Endothelial cell (in vitro differentiated cells): ENCODE measurements at places on chromosomes 16 and 17.

DNA sequence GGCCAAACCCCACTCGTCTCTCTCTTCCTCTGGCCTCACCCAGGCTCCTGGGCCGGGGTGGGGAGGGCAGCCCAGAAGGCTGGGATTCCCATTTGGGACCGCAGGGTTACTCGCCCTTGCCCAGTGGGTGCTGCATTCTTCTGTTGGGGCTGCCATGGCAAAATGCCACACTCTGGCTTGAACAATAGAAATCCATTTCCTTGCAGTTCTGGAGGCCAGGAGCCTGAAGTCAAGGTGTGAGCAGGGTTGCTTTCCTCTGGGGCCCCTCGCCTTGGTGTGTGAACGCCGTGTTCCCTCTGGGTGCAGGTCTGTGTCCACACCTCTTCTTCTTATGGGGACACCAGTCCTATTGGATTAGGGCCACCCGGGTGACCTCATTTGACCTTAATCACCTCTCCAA lies 105.8 kb upstream of the GSE1 start:
- peaks cover 9% of the 10 kb centered on the region for H3K27me3 ChIP-seq
- no peak overlapping the region for H3K4me3 ChIP-seq

DNA sequence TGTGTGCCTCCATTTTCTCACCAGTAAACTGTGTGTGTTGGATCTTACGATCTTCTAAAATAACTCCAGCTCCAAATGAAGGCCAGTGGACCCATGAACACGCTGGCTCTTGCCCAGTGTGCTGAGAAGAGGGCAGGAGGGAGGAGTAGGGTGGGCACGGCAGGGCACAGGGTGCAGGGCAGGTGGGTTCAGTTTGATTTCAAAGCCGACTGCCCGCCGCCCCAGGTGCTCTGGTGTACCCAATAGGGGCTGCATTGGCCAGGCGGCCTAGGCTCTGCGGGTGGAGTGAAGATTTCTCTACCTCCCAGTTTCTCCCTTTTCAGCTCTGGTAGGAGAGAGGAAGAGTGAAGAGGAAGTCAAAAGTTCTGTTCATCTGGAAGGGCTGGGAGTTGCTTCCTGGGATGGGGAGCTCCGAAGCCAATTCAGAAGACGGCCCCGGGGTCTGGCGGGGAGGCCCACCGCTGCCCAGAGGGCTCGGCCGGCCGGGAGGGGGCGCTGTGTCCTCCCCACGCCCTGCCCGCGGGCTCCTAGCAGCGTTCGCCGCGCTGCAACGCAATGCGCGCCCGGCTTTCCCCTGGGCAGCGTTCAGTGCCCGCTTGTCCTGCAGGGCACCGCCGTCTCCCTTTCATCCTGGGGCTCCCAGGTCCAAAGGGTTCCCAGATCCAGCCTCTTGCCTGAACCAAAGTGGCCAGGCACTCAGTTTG lies 1.1 kb upstream of the CRHR1 start:
- peaks cover 7% of the 10 kb centered on the region for H3K27me3 ChIP-seq
- H3K27ac ChIP-seq = no peak overlapping the region
- H3K4me1 ChIP-seq = peaks cover 2% of the 10 kb centered on the region
- DNase-seq = peak; percentile 83
- H3K36me3 ChIP-seq = no peaks in the 10 kb centered on the region
- no peak overlapping the region for H3K4me3 ChIP-seq

DNA sequence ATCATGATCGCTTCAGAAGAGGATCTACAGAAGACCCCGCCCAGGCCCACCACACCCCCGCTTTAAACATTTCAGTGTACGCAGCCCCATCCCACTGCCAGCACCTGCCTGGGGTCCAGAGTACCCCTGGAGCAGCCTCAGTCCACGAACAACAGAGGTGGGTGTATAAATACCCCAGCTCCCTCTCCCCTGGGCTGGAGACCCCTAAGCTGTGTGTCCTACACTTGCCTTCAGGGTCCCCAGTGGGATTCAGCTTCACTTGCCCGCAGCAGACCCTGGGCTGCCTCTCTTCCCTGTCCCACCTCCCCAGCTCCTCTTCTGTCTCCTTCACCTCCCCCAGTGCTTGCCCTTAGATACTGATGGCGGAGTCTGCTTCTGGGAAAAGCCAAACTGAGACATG lies 105.7 kb downstream of the RBFOX3 start:
- H3K27me3 ChIP-seq = peaks cover 8% of the 10 kb centered on the region
- no peak overlapping the region for H3K4me3 ChIP-seq
- H3K36me3 ChIP-seq = peaks cover 13% of the 10 kb centered on the region
- H3K4me1 ChIP-seq = peaks cover 11% of the 10 kb centered on the region
- no peak overlapping the region for H3K27ac ChIP-seq
- no peak for DNase-seq

DNA sequence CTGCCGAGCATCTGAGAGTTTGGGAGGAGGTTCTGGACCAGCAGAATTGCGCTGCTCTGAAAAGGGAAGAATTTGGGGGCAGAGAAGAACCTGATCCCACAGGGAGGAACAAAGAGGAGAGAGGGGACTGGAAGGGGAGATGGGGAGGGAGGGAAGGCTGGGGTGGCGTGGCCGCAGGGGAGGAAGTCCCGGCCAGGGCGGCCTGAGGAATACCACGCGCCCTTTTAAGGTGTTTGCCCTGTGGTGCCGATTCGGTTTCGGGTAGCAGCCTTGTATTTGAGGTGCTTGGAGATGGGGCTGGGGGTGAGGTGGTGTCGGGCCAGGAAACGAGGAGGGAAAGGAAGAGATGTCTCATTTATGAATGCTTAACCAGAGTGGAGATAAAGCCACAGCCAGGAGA lies 51.3 kb downstream of the AKAP1 start:
- peaks cover 27% of the 10 kb centered on the region for H3K4me1 ChIP-seq
- H3K27me3 ChIP-seq = no peaks in the 10 kb centered on the region
- no peak for DNase-seq
- H3K4me3 ChIP-seq = no peak overlapping the region
- no peak overlapping the region for H3K27ac ChIP-seq

GRCh38 chr17:18156976-18157280 lies 26.7 kb upstream of the ALKBH5 start:
- peaks cover 23% of the 10 kb centered on the region for H3K4me1 ChIP-seq
- H3K36me3 ChIP-seq = peaks cover 7% of the 10 kb centered on the region
- H3K4me3 ChIP-seq = no peak overlapping the region
- no peak for DNase-seq
- peaks cover 8% of the 10 kb centered on the region for H3K27me3 ChIP-seq
- no peak overlapping the region for H3K27ac ChIP-seq

DNA sequence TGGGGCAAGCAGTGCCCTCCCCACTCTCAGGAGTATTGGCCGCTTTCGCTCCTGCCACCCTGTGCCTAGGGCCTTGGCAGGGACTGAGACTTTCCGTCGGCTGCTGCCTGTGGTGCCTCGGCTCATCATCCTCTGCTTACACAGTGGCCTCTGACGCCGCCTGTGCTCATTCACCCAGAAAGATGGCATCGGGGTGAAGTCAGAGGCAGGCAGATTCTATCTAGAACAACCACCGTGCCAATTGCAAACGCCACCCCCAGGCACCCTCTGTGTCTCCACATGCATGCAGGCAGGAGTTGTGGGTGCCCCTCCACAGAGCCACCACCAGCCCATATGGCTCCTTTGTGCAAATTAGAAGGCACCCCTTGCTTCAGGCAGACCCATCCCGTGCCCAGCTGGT lies 154.2 kb upstream of the GSE1 start:
- H3K27me3 ChIP-seq = peaks cover 16% of the 10 kb centered on the region
- H3K36me3 ChIP-seq = no peaks in the 10 kb centered on the region
- H3K4me3 ChIP-seq = no peak overlapping the region
- DNase-seq = no peak
- no peak overlapping the region for H3K27ac ChIP-seq
- peaks cover 11% of the 10 kb centered on the region for H3K4me1 ChIP-seq

DNA sequence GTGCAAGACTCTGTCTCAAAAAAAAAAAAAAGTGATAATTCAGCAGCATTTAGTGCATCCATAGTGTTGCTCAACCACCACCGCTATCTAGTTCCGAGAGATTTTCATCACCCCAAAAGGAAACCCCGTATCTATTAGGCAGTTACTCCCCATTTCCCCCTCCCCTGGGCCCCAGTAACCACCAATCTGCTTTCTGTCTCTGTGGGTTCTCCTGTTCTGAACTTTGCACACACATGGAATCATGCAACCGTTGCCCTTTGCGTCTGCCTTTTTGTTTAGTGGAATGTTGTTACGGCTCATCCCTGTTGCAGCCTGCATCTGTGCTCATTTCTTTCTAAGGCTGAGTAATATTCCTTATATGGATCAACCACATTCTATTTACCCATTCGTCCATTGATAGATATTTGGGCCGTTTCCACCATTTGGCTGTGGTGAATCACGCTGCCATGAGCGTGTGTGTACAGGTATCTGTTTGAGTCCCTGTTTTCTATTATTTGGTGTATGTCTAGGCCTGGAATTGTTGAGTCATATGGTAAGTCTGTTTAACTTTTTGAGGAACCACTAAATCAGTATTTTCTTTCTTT lies 8.7 kb upstream of the SYNGR2 start:
- peaks cover 6% of the 10 kb centered on the region for H3K27me3 ChIP-seq
- peaks cover 7% of the 10 kb centered on the region for H3K4me1 ChIP-seq
- DNase-seq = no peak
- H3K4me3 ChIP-seq = no peak overlapping the region
- H3K27ac ChIP-seq = no peak overlapping the region

DNA sequence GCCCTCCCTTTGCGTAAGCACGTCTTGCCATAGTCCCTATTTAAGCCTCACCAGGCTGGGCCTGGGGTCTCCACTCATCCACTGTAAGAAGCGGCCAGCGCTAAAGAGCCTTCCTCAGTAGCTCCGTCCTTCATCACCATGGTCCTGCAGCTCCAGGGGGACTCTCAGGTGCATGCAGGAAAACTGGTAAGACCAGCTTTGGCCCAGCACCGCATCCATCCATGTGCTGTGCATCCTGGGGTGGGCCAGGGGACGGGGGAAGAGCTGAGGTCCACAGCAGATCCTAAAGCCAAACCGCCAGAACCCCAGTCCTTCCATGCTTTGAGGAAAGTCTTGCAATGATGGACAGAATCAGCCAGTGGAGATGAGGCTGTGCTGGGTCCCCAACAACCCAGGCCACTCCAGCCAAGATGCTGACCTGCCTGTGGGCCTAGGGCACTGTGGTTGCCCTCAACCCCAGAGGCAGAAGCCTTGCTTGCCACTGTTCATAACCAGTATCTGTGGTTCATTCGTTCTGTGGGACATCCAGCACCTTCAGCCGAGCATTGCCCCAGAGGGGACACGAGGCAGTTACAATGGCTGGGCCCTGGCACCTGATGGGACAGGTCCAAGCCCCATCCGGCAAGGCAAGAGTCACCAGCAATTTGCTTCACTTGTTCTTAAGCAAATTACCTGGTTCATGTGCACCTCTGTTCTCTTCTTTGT lies 44.4 kb downstream of the RBFOX3 start:
- H3K4me3 ChIP-seq = no peak overlapping the region
- no peaks in the 10 kb centered on the region for H3K27me3 ChIP-seq
- no peak for DNase-seq
- no peak overlapping the region for H3K27ac ChIP-seq
- peaks cover 7% of the 10 kb centered on the region for H3K4me1 ChIP-seq

- H3K27me3 ChIP-seq = no peaks in the 10 kb centered on the region
- H3K36me3 ChIP-seq = peaks cover 14% of the 10 kb centered on the region
- peaks cover 14% of the 10 kb centered on the region for H3K4me1 ChIP-seq
- DNase-seq = no peak
- H3K4me3 ChIP-seq = no peak overlapping the region
Observed at GRCh38 chr17:36016555-36016954, 1.2 kb downstream of the CCL23 start.

GRCh38 chr16:19071811-19072777 lies 4.7 kb downstream of the COQ7 start:
- peak; percentile 76 for DNase-seq
- peaks cover 5% of the 10 kb centered on the region for H3K36me3 ChIP-seq
- no peak overlapping the region for H3K4me3 ChIP-seq
- H3K27me3 ChIP-seq = no peaks in the 10 kb centered on the region

- no peak overlapping the region for H3K4me3 ChIP-seq
- H3K36me3 ChIP-seq = no peaks in the 10 kb centered on the region
- DNase-seq = no peak
- no peak overlapping the region for H3K27ac ChIP-seq
- H3K27me3 ChIP-seq = peaks cover 1% of the 10 kb centered on the region
- no peaks in the 10 kb centered on the region for H3K4me1 ChIP-seq
Observed at GRCh38 chr16:13012601-13013000, 111.2 kb downstream of the SHISA9 start.

- no peak for DNase-seq
- peaks cover 8% of the 10 kb centered on the region for H3K4me1 ChIP-seq
- no peaks in the 10 kb centered on the region for H3K27me3 ChIP-seq
- H3K27ac ChIP-seq = no peak overlapping the region
Observed at GRCh38 chr17:20241855-20242254, 225.5 kb downstream of the LGALS9B start.

DNA sequence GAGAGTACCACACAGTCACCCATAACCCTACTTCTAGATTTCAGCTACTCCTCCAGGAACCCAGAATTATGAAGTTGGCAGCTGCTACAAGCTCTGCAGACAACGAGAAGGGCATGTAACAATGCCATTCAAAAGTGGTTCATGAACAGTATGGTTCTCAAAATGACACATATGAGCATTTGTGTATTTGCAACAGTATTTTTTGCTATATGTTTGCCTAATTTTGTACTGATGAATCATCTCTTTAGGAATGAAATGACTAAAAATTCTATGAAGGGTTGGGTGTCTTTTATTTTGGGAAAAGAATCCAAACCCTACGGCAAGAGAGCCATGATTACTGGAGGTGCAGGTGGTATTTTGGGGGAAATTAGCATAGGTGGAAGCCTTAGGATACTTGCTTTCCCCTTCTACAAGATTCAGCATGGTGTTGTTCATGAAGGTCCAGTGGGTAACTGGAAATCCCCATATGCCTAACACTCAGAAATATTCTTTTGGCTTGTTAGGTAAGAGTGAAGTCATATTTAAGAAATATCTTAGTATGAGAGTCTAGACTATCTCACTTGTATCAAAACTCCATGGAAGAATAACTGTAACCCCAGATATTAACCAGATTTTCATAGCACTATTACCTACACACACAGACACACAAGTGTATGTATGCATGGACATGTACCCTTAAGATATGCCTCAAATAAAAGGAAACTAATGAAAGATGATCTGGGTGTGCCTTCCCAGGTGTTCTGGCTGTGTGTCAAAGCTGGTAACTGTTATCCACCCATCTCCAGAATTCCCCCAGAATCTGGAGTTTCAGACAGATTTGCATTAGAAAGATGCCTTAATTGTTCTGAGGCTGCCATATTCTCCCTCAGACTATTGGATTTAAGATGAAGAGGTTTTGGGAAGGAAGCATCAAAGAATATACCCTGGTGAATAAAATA lies 688.2 kb upstream of the SOX9 start:
- no peak for DNase-seq
- H3K27ac ChIP-seq = no peak overlapping the region
- no peak overlapping the region for H3K4me3 ChIP-seq
- H3K36me3 ChIP-seq = no peaks in the 10 kb centered on the region
- H3K4me1 ChIP-seq = no peaks in the 10 kb centered on the region

- no peak for DNase-seq
- no peak overlapping the region for H3K4me3 ChIP-seq
- H3K36me3 ChIP-seq = no peaks in the 10 kb centered on the region
- peaks cover 2% of the 10 kb centered on the region for H3K4me1 ChIP-seq
Observed at GRCh38 chr17:78526231-78527025, 50.8 kb downstream of the DNAH17 start.
